Esophagus mucosa (tissue), 1 donor: ENCODE measurements at places on chromosomes 6 and 20. TPM values are rescaled to one million over a fixed set of nuclear protein-coding genes. Genes with fewer than 3 reads are reported as not detected.

GRCh38 chr20:64055893-64056638, 6.6 kb upstream of the SOX18 start:
- ATAC-seq = no peak

- no peak for ATAC-seq
Observed at GRCh38 chr6:161254464-161255253, 19.2 kb downstream of the AGPAT4 start.

GRCh38 chr20:63247671-63248228, 6.5 kb downstream of the NKAIN4 start:
- no peak for ATAC-seq

The PNPLA1 gene
- total RNA-seq = 0.20 TPM

DNA sequence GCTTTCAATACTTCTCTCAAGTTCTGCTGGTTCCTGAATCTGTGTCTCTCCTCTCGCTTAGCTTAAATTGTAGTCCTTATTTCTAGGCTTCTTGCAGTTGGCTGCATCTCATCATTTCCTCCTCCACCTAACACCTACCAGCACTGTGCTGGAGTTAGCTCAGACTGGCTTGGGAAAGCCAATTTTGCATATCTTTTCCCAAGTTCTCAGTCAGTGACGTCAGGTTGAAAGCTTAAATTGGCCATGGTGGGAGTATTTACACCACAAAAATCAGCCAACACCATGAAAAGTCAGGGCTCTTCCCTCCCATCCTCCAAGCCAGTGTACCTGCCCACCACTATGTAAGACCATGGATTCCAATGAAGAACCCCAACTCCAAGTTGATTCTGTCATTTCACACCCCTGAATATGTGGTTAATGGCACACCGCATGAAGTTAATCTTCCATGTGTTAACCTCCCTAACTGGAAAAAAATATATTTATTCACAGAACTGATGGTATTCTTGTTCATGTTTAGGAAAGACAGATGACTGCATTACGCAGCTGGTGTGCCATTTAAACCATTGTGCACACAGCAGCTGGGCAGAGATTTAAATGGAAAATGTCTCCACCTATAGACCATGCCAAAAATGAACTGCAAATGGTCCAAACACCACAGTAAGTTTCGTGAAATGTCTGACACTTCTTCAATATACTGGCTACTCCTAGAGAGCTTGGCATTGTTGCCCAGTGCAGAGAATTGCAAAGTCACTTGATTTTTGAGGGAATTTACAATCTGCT, 274.1 kb upstream of the MAP3K7 start:
- no peak for ATAC-seq

DNA sequence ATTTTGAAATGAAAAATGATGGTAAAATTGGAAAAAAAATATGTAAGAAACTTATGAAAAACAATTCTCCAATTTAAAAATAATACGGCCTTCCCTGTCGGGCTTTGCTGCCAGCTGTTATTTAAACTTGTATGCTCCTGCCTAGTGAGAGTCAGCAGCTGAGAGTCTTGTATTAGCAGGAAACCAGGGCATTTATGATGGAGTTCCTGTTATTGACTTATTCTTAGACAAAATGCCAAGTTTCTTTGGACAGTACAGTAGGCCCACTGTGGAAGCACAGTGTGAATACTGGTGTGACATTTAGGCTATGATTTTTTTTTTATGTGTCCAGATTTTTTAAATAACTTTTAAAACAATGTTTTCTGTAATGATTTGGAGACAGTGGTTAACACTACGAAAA, 42.1 kb downstream of the GMDS start:
- ATAC-seq = no peak

DNA sequence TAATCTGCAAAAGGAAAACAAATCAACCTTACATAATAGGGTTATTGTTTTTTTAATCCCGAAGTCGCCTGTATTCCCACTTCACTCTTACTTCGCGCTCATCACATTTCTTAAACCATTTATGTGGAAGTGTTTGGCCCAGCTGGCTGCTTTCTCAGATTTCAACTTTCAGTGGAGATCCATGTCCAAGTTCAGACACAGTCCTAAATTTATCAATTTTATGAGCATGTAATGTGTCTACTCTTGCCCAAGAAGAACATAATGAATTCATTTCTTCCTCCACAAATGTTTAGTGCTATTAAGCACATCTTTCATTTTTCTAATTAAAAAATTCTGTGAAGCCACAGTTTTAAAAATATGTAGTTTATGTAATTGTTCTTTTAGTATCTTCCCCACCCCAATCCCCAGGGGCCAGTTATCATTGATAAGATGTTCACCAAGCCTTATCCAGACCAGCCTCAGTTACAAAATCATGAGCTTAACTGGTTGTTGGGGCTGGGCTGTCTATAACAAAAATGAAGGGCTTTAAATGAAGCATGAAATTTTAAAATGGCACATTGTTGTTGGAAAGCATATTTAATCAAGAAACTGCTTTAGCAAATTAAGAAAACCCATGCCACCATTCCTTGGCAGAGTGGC, 151.7 kb downstream of the UST start:
- no peak for ATAC-seq

The KCNQ5 gene
- 0.96 TPM for total RNA-seq

GRCh38 chr6:160387916-160388643, 39.9 kb downstream of the SLC22A3 start:
- no peak for ATAC-seq

- ATAC-seq = no peak
Observed at GRCh38 chr6:158835616-158836221, 16.6 kb upstream of the EZR start.

- ATAC-seq = no peak
Observed at GRCh38 chr6:82741325-82741995, 324.2 kb downstream of the UBE3D start.

DNA sequence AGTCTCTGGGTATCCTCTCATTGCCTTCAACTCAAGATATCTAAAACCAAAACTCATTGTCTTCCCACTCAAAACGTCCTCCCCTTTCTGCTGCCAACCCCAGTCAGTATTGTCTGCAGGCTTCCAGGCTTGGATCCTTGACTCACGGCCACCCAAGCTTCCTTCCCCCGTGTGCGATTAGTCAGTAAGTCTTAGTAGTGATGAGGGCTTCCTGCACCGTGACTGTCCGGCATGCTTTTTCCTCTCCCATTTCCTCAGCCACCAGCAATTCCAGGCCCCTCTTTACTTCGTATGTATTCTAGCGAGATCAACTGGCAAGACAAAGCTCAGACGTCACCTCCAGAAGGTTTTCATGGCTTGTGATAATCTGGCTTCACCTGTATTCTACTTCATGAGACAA, 88.6 kb upstream of the DUSP22 start:
- no peak for ATAC-seq
